ENCODE measurements at places on chromosomes 1 and 21. TPM values are rescaled to one million over a fixed set of nuclear protein-coding genes. Genes with fewer than 3 reads are reported as not detected.

- DNase-seq = no peak
Observed at GRCh38 chr1:41811051-41811795, 107.5 kb downstream of the HIVEP3 start.

DNA sequence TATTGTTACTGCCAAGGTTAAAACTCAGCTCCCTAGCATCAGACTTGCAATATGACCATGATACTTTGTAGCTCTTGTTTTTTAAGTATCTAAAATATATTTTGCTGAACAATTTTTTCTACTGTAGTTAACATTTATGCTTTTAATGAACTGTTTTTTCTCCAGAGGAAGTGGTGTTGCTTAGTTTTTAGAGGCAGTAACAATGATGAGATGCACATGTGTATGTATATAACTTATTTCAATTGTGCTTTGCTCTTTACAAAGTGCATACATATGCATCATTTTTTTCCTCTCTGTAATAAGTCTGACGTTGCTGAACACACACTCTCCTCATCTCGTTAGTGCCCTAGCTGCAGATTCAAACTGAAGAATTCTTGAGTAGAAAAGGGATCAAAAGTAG lies 418.8 kb downstream of the ZP4 start:
- DNase-seq = no peak

DNA sequence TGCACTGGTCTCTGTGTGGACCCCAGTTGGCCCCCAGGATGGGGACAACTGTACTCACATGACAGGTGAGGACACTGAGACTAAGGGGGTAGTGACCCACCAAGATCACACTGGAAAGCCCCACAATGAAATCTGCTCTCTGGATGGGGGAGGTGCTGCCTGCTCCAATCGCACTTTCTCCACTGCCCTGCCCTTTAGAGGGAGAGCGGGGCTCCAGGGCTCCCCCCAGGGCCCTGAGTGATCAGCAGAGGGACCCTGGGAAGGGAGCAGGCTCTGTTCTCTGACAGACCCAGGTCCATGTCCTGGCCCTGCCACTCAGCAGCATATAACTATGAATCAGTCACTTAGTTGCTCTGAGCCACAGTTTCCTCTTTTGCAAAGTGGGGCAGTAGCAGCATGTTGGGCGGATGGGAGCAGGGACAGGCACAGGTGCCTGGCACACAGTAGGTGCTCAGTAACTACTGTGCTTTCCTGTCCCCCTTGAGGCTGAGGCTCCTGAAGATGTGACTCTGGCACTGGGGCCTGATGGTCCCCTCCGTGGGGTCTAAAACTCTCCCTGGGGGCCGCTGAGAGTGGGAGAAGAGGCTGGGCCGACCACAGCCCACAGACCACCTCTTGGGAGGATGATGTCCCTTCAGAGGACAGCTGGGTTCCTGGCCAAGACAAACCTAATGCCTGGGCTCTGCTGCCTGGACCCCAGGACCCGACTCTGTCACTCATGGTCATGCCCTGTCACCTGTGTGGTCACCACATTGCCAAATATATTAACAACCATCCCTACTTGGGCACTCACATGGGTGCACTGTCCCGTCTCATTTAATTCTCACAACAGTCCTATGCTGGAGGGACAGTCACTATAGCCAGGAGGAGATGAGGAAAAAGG lies 222.7 kb downstream of the PTPRU start:
- DNase-seq = no peak

- DNase-seq = no peak
Observed at GRCh38 chr1:11822091-11822490, 16.1 kb downstream of the CLCN6 start.

- DNase-seq = peak; percentile 59
Observed at GRCh38 chr1:41353744-41354143, 7.5 kb upstream of the FOXO6 start.

DNA sequence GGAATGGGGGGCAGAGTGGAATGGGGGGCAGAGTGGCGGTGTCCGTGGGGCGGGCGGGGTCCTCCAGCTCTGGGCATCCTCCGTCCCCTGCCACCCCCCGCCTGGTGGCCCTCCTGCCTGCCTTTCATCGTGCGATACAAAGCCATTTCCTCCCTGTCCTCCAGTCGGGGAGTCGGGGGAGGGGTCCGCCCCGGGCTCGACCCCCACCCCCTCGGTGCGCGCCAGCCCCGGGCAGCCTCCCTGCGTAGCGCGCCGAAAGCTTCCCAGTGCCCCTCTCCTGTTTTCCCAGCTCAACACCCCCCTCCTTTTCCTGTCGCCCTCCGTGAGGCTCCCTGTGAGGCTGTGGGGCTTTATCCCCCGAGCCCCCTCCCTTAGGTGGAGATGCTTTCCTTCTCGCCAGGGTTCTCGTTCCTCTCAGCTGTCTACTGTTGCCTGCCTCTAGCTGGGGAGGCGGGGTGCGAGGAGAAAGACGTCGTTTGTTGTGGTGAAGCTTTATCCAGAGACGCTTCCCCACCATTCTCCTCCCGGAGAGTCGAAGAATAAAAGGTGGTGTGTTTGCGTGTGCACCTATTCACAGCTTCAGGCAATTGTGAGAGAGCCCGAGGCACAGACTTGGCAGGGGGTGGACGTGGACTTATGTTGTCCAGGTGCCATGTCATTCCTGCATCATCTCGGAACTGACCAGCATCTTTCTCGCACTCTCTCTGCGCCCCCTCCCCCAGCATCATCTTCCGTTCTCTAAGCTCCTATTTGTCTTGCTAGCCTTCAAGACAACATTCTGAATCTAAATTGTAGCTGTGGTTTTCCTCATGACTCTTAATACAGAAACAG lies 848 bp downstream of the DNM3 start:
- no peak for DNase-seq

- no peak for DNase-seq
Observed at GRCh38 chr1:244028701-244029100, 22.4 kb upstream of the ZBTB18 start.

- DNase-seq = no peak
Observed at GRCh38 chr1:51551081-51551480, 32.0 kb upstream of the EPS15 start.

GRCh38 chr1:10450836-10451235 lies 1.0 kb downstream of the CORT start:
- no peak for DNase-seq

GRCh38 chr1:145959957-145960467 lies 2.2 kb upstream of the LIX1L start:
- no peak for DNase-seq

DNA sequence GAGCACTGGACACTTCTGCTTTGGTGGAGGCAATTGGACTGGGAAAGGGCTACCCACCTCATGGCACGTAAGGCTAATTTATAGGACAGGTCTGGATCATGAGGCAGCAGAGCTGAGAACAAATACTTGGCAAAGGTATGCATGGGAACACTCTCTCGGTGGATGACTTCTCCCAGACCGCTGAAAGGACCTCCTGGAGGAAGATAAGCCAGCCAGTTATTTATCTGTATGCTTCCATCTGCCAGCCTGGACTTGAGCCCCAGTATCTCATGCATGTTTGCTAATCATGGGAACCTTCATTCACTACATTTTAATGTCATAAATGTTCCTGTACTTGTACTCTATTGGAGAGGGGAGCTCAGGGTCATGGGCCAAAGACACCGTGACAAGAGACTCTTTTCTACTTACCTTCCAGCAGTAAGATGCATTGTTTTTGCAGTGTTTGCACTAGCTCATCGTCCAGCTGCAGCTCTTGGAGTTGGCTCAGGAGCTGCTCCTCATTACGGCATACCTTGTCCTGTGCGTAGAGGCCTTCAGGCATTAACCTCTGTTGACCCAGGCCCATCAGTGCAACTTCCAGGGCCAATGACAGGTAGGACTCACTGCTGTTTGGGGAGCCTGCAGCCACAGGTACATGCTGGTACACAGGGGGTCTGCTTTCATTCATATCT lies 23.7 kb downstream of the UROD start:
- no peak for DNase-seq

- no peak for DNase-seq
Observed at GRCh38 chr1:40769815-40770214, 13.8 kb upstream of the KCNQ4 start.

- no peak for DNase-seq
Observed at GRCh38 chr1:156436141-156437036, 64.2 kb downstream of the MEF2D start.

DNA sequence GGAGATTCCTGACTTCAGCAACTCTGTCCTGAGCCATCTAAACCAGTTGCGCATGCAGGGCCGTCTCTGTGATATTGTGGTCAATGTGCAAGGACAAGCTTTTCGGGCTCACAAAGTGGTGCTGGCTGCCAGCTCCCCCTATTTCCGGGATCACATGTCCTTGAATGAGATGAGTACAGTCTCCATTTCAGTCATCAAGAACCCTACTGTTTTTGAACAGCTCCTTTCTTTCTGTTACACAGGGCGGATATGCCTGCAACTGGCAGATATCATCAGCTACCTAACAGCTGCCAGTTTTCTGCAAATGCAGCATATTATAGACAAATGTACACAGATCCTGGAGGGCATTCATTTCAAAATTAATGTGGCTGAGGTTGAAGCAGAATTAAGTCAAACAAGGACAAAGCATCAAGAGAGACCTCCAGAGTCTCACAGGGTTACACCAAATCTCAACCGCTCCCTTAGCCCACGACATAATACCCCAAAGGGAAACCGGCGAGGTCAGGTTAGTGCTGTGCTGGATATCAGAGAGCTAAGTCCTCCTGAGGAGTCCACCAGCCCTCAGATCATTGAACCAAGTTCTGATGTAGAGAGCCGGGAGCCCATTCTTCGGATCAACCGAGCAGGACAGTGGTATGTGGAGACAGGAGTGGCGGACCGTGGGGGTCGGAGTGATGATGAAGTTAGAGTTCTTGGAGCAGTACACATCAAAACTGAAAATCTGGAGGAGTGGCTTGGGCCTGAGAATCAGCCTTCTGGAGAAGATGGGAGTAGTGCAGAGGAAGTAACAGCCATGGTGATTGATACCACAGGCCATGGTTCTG lies 2.3 kb downstream of the ZBTB37 start:
- DNase-seq = peak; percentile 53

GRCh38 chr21:42319376-42319775 lies 4.2 kb upstream of the TFF3 start:
- no peak for DNase-seq

GRCh38 chr1:183025782-183026774 lies 2.9 kb downstream of the LAMC1 start:
- peak; percentile 51 for DNase-seq

GRCh38 chr1:98896711-98897445 lies 107.8 kb downstream of the PLPPR5 start:
- no peak for DNase-seq

GRCh38 chr1:164891615-164892014 lies 332.6 kb downstream of the PBX1 start:
- no peak for DNase-seq

- DNase-seq = no peak
Observed at GRCh38 chr1:204505674-204506200, 10.5 kb upstream of the MDM4 start.

GRCh38 chr1:33819913-33820311 lies 44.0 kb upstream of the HMGB4 start:
- no peak for DNase-seq

DNA sequence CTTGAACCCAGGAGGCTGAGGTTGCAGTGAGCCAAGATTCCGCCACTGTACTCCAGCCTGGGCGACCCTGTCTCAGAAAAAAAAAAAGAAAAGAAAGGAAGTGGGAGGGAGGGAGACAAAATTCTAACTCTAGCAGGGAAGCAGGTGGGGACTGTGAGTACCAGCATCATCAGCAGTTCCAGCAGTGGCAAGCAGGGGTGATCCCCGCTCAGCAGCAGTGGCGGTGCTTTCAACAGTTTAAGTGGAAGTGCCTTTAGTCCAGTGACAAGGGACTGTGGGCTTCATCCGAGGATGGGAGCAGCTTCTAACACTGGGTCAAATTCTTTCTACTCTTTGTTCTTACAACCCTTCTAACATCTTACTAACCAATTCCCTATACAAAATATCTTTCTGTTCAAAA lies 858.1 kb upstream of the ADAMTS5 start:
- DNase-seq = no peak

DNA sequence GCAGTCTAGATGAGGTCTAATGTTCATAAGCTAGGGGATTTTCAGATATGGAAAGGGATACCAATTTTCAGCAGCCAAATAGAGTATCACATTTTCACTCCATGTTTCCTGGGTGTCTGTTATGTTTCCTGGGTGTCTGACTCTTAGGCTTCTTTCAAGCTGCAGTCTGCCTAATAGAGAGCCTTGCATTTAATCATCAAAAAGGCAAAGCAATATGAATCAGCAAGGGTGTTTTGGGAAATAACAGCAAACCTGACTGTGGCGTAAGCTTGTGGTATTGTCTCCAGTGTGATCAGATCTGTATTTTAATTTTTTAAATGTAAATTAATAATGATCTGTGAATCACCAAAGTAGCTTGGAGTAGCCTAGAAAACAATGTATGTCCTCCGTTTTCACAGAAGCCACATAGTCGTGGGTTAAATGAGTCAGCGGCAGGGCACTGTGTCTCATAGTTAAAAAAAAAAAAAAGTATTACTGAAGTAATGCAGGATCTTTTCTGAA lies 10.4 kb downstream of the LGALS8 start:
- DNase-seq = no peak

DNA sequence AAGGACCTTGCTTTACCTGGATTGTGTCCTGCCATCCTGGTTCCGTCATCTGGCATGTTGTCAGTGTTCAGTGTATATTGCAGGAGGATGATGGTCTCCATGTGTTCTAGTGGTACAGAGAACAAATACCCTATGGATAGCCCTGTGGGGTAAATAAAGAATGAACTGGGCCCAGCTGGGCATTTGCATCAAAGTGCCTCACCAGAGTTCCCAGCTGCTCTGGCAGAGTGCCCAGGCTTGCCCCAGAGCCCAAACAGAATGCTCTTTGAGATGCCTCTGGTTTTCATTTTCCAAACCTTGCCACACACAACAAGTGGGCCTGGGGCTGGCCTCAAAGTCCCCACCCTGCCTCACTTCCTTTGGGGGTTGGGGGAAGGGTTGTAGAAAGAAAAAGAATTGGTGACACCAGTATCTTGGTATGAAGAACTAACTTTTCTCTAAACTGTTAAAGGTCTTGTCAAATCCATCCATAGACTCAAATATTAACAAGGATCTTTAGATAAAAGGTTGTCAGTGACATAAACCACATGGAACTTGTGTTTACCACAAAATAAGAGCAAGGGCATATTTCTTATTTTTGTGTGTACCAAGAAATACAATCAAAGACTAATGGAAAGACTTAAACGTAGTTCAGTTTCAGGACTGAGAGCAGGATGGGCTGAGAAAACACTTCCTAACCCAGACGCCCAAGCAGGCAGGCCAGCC lies 82.2 kb downstream of the LMO4 start:
- DNase-seq = no peak

GRCh38 chr1:98211271-98211845 lies 290.5 kb upstream of the DPYD start:
- DNase-seq = no peak

- no peak for DNase-seq
Observed at GRCh38 chr1:119080586-119080985, 59.9 kb downstream of the WARS2 start.

GRCh38 chr21:29332461-29333362 lies 34.0 kb downstream of the BACH1 start:
- no peak for DNase-seq

MTARC2 gene
- polyA plus RNA-seq = 4.2 TPM

FGGY gene
- polyA plus RNA-seq = 6.2 TPM

SPOCD1 gene
- not detected for polyA plus RNA-seq

MIXL1 gene
- polyA plus RNA-seq = 0.25 TPM

TMEM51 gene
- 4.0 TPM for polyA plus RNA-seq

SELP gene
- polyA plus RNA-seq = not detected

CD48 gene
- polyA plus RNA-seq = 328 TPM

SNX7 gene
- polyA plus RNA-seq = 0.77 TPM

ERVH48-1 gene
- 0.30 TPM for polyA plus RNA-seq

SLC41A1 gene
- 0.66 TPM for polyA plus RNA-seq

SIM2 gene
- polyA plus RNA-seq = not detected
